ENCODE measurements at places on chromosomes 11 and 22. TPM values are rescaled to one million over a fixed set of nuclear protein-coding genes. Genes with fewer than 3 reads are reported as not detected.

Gene GLYATL2
- total RNA-seq, result 19.0 TPM

Gene OR4C11
- not detected for total RNA-seq

Gene ART5
- total RNA-seq, result 0.17 TPM

Gene AKIP1
- total RNA-seq, result 29.8 TPM

DNA sequence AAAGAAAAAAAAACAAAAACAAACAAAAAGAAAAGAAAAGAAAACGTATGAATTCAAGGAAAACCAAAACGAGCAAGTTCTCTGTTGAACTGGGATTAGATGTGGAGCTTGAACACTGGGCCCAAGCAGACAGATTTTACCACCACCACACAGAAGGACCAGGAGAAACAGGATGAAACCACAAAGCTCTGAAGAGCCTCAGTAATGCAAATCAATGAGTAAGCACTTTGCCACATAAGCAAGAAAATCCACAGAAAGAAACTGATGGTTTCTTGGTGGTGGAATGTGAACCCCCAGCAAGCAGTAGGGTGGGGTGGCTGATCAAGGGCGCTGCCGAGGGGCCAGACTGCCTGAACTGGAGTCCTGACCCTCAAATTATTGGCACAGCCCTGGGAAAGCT is 50.9 kb upstream of the NFRKB start:
- no peak for DNase-seq

Measured in mucosa of gallbladder (tissue), 1 donor.